ENCODE measurements at places on chromosomes 2 and 18.

GRCh38 chr18:48733643-48734253, 194.9 kb downstream of the CTIF start:
- no peak for DNase-seq

DNA sequence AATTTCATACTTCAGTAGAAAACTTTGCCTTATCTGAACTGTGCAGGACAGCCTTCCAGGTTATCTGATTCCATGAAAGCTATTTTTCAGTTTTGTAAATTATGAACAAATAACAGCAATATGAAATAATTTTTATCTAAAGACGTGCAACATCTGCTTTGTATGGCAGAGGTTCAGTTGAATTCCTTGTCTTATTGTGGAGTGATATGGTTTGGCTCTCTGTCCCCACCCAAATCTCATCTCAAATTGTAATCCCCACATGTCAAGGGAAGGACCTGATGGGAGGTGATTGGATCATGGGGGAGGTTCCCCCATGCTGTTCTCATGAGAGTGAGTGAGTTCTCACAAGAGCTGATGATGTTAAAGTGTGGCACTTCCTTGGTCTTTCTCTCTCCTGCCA, 18.1 kb upstream of the RPIA start:
- no peak for DNase-seq

DNA sequence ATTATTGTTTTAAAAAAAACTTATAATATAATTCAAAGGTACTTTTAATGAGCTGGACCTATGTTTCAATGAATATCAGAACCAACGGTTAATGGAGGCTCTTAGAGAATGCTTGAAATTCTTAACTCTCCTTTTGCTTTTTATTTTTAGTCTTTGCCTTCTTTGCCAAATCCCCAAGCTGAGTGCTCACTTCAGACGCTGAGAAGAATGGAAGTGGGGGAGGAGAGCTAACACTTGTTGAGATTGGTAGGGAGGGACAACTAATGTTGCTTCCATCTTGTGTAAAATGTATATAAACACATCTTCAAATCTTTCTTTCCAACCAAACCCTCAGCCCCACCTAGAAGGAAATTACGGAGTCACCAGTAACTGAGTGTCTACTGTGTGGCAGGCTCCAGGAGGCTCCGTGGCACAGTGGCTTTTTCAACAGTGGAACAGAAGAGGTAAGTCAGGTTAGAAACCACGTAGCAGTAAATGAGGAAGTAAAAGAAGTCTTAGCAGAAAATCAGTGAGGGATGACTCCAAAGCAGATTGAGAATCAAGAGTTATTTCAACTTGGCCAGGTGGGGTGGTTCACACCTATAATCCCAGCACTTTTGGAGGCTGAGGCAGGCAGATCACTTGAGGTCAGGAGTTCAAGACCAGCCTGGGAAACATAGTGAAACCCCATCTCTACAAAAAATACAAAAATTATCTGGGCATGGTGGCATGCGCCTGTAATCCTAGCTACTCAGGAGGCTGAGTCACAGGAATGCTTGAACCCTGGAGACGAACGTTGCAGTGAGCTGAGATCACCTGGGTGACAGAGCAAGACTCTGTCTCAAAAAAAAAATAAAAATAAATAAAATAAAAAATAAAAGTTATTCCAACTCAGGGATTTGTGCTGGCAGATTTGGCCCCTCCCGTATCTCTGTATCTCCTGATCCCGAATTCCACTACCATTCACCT, 45.0 kb upstream of the CREB1 start:
- no peak for DNase-seq

DNA sequence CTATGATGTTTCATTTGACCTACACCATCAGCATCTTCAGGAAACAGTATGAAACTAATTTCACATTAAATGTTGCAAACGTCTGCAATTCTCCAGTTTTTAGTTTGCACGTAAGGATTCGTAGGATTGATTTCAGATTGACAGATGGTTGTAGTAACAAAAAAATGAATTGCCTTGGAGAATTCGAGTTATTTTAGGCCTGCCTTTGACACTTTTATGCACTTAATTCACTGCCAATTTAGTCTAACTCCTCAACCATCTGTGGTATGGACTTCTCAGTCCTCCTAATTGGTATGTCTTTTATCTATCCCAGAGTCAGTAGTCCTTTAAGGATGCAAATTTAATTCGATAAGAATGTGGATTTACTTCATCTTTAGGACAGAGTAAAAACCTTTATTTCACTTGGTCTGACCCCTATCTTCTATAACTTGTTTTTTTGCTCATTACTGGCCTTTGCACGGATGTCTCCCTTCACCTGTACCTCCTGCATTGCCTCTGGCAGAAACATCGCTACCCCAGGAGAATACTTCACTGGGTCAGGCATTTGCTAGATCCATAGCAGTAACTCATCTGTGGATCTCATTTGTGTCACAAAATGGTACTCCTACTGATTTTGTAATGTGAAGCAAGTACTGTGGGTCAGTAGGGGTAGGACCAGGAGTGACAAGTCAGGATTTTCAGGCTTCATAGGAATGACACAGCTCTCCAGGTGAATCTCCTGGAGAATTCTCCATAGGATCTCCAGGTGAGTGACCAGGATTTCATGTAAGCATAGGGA, 3.9 kb downstream of the RPL37A start:
- DNase-seq, result no peak

DNA sequence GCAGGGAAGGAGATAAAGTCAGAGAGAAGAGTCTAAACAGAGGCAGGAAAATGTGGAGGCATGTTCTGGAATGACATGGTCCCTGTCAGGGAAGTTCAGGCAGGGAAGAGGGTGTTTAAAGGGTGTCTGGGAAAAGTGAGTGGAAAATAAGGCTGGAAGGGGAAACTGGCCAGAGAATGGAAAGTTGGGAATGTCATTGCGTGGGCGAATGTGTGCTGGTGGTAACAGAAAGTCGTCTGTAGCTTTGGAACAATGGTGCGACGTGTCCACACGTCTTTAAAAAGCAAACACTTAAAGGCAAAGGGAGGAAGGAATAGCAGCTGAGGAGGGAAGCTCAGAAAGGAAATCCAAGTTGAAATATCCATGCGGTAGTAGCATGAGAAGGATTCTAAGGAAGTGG, 469.5 kb upstream of the SALL3 start:
- DNase-seq, result no peak

- no peak for DNase-seq
Observed at GRCh38 chr18:2961821-2962220, 51.1 kb downstream of the LPIN2 start.

- DNase-seq, result no peak
Observed at GRCh38 chr18:39913672-39914366, 2041.2 kb upstream of the PIK3C3 start.

GRCh38 chr2:210503001-210503623, 26.6 kb upstream of the LANCL1 start:
- DNase-seq, result peak; percentile 27

DNA sequence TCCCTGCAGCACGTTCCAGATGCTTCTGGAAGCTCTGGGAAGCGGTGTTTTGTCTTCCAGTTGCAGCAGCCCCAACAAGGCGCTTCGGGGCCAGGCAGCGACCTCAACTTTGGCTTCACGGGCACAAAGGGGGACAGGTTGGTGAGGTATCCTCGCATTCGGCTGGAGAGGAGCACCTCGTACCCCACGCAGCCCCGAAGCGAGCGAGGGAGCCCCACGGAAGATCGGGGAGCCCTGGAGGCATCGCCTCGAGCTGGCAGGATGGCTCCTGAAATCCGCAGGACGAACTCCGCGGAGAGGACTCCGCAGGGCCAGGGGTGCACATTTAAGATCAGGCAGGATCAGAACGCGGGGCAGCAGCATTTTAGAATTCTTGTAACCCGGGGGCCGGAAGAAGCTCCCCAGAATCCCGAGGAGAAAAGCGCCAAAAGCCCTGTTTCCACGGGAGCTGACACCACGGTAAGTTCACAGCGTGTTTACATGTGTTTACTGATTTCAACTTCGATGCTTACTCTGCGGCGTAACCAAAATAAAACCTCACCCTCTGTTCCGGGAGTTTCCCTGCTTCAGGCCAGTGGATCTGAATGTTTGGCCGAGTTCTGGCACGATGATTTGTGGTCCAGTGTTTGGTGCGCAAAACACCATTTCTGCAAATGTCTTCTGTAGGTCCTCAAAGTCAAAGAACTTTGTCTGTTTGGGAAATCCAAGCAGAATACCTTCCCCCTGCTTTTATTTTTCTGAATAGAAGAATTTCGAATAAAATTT, 212.5 kb downstream of the NEDD4L start:
- no peak for DNase-seq

DNA sequence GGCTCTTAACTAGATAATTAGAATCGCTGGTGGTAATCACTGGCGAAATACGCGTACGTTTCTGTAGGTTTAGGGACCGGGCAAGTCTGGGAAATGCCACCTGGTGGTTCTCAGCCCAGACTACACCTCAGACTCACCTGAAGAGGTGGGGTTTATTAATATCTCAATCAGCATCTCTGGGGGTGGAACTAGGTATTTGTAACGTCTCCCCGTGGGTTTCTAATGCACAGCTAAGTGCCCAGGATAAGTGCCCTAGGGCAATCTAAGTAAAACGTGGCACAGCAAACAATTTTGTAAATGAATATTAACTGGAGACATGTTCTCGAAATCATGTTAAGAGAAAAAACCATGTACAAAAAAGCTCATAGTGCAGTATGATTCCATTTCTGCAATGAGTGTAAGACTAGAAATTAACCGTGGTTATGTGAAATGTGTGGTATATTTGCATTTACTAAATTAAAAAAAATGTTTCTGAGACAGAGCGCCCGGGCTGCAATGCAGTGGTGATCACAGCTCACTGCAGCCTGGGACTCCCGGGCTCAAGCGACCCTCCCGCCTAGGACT, 760 bp upstream of the CNOT11 start:
- peak; percentile 50 for DNase-seq

- DNase-seq, result no peak
Observed at GRCh38 chr2:26584656-26585055, 56.5 kb downstream of the CIB4 start.

DNA sequence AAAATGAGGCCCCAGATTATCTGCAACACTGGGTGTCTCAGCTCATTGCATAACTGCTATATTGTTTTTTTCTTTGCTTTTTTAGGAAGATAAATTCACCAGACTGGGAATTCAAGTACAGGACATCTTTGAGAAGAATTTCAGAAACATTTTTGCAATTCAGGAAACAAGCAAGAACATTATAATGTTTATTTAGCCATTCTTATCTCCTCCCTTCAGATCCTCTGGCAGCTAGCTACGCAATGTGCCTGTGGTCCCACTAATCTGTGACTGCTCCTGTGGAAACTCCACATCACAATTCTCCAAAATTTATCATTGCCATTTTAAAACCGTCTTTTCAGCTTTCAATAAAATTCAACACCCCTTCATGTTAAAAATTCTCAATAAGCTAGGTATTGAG, 126.8 kb downstream of the SP100 start:
- no peak for DNase-seq

GRCh38 chr2:116117845-116118244, 1675.4 kb downstream of the DPP10 start:
- DNase-seq, result no peak

DNA sequence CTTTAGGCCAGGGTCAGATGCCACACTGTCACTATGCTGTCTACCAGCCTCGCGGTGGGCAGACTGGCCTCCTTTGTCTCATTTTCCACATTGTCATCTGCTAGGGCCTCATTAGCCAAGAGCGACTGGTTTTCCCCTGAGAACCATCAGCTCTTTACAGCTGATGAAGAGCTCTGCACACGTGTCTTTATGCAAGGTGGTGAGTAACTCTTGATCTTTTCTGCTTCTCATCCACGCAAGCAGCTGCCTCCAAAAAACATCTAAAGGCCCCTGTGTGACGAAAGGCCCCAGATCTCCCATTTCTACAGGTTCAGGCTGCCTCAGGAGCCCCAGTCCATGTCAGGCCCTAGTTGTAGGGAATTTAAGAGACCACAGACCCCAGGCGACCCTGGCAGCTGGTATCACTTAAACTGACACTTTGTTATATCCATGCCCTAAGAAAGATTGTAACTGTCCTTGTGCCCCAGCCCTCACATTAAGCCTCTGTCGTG, 52.9 kb downstream of the DPYSL5 start:
- no peak for DNase-seq

GRCh38 chr18:44033144-44033701, 647.5 kb upstream of the SETBP1 start:
- no peak for DNase-seq

- no peak for DNase-seq
Observed at GRCh38 chr2:193240752-193241151, 1046.0 kb upstream of the TMEFF2 start.

GRCh38 chr2:28471214-28471613, 24.6 kb upstream of the PLB1 start:
- no peak for DNase-seq

GRCh38 chr2:15141211-15141610, 419.9 kb downstream of the NBAS start:
- DNase-seq, result no peak

GRCh38 chr2:207073801-207074678, 91.7 kb downstream of the KLF7 start:
- peak; percentile 14 for DNase-seq

DNA sequence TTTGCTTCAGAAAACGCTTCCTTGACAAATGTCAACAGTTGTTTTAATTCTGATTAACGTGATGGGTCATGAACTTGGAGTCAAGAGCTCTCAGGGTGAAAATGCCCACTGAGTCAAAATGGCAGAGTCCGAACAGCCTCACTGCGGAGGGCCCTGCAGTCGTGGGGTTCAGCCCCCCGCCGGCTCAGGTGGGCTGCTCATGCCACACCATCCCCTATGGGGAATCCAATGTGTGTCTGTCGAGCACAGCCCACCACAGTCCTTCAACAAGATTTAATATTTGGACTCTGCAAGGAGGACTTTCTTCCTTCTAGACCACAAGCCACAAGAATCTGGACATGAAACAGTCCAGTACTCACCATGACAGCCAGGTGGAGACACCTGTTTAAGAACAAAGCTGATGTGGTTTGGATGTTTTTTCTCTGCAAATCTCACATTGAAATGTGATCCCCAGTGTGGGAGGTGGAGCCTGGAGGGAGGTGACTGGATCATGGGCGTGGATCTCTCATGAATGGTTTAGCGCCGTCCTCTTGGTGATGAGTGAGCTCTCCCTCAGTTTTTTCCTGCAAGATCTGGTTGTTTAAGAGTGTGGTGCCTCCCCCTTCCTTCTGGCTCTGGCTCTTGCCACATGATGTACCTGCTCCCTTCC, 201.0 kb downstream of the NDUFA10 start:
- no peak for DNase-seq

GRCh38 chr18:2883076-2883735, 36.4 kb downstream of the EMILIN2 start:
- DNase-seq, result peak; percentile 50

DNA sequence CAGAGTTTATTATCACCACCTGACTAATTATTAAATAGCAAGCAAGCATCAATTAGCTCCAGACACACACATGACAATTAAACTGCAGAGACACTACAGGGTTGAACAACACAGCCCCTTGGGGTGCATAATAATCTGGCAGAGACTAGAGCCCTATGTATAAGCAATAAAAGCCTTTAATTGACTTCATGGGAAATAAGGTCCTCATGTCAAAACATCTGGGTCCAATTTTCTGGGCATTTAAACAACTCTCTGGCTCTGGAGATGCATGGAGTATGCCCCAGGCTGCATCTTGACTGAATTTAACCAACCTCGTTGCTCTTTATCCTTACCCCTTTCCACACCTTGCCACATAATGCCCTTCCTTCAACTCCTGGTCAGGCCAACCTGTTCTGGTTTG, 270.7 kb upstream of the THUMPD2 start:
- no peak for DNase-seq

- DNase-seq, result no peak
Observed at GRCh38 chr2:107025869-107026380, 140.0 kb upstream of the ST6GAL2 start.
